ENCODE measurements at places on chromosomes 1 and 21. TPM values are rescaled to one million over a fixed set of nuclear protein-coding genes. Genes with fewer than 3 reads are reported as not detected.

The RAB42 gene
- total RNA-seq = 2.1 TPM

DNA sequence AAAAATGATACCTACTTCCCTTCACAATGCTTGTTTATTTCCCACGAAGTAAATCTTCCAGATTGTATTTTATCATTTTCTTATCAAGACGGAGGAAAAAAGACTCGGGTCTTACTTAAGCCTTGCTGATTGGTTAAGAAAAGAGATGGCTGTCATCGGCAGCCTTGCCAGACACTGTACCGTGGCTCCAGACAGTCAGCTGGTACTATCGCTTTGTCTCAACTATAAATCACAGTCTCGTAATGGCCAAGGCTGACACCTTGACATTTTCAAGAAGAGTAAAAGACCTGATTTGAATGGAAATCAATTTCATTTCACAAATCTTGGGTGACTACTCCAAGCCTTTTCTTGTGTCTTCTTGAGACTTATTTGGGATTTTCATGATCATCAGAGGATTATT lies 868.0 kb downstream of the USP25 start:
- H3K4me1 ChIP-seq = no peaks in the 10 kb centered on the region
- H3K27me3 ChIP-seq = no peaks in the 10 kb centered on the region
- peaks cover 2% of the 10 kb centered on the region for H3K36me3 ChIP-seq
- no peak for DNase-seq
- no peak overlapping the region for H3K27ac ChIP-seq

DNA sequence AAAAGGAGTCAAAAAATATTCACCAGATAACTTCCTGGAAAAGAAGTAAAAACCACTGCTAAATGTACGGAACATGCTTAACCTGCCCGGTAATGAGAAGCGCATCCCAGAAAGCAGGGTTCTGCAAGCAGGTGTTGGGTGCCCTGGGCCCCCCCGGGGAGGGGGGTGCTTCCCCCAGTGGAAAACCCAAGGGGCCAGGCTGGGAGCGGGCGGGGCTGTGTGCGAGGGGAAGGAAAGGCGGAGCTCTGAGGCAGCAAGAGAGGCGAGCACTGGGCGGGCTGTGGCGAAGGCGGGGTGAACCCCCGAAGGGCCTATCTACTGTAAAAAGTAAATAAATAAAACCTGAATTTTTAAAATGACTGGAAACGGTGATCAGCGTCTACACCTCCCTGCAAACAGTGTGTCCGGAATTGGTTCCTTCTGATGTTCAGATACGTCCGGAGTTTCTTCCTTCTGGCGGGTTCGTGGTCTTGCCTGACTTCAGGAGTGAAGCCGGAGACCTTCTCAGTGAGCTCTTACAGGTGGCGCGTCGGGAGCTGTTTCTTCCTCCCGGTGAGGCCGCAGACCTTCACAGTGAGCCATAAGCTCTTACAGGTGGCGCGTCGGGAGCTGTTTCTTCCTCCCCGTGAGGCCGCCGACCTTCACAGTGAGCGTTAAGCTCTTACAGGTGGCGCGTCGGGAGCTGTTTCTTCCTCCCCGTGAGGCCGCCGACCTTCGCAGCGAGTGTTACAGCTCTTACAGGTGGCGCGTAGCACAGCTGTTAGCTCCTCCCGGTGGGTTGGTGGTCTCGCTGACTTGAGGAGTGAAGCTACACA lies 13.4 kb downstream of the FTCD start:
- no peak overlapping the region for H3K27ac ChIP-seq
- H3K4me3 ChIP-seq = no peak overlapping the region

DNA sequence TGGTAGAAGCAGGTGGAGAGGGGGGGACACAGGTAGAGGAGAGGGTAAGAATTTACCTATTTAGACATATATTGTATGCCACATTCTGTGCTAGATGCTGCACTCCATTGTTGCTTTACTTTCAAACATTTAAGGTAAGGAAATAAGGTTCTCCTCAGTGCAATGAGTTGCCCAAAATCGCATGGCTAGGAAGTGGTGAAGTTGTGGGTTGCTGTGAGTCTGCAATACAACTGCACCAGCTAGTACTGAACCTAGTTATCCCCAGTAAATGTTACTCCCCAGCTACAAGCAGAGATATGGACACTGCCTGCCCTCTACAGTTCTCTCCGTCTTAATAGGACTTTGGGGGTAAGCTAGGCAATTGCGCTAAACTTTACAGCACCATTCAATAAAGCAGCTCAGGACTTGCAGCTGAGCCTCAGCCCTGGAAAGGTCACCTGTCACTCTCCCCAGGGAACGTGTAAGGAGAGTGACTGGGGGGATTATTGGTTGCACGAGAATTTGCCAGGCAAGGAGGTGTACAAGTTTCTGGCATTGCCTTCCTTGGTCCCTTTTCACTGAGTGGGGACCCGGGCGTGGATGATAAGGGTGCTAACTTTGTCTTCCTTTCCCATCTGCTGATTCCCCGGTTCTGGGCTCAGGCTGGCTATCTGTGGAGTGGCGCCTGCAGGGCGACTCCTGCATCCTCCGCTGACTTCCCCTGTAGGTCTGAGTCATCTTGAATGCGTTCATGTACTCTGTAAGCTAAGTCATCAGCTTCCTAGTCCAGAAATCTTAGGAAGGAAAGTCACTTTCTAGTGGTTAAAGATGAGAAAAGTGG lies 71.3 kb upstream of the CNTN2 start:
- peaks cover 10% of the 10 kb centered on the region for H3K27me3 ChIP-seq
- peaks cover 3% of the 10 kb centered on the region for H3K4me1 ChIP-seq
- H3K36me3 ChIP-seq = no peaks in the 10 kb centered on the region
- no peak overlapping the region for H3K27ac ChIP-seq
- H3K4me3 ChIP-seq = no peak overlapping the region

GRCh38 chr1:42917241-42917495 lies 41.5 kb downstream of the SLC2A1 start:
- H3K27me3 ChIP-seq = no peaks in the 10 kb centered on the region
- H3K4me3 ChIP-seq = no peak overlapping the region
- H3K36me3 ChIP-seq = no peaks in the 10 kb centered on the region
- no peak overlapping the region for H3K27ac ChIP-seq
- H3K4me1 ChIP-seq = no peaks in the 10 kb centered on the region
- DNase-seq = no peak

DNA sequence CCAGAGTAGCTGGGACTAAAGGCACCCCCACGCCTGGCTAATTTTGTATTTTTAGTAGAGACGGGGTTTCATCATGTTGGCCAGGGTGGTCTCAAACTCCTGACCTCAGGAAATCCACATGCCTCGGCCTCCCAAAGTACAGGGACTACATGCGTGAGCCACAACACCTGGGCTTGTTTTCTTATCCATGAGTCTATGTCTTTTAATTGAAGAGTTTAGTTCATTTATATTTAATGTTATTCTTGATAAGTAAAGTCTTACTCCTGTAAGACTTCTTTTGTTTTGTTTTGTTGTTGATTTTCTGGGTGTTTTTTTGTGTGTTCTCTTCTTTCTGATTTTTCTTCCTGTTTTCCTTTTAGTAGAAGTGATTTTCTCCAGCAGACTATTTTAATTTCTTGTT lies 621.0 kb downstream of the LTN1 start:
- H3K4me3 ChIP-seq = no peak overlapping the region
- DNase-seq = no peak
- no peak overlapping the region for H3K27ac ChIP-seq
- H3K4me1 ChIP-seq = peaks cover 7% of the 10 kb centered on the region
- H3K36me3 ChIP-seq = no peaks in the 10 kb centered on the region
- H3K27me3 ChIP-seq = no peaks in the 10 kb centered on the region

DNA sequence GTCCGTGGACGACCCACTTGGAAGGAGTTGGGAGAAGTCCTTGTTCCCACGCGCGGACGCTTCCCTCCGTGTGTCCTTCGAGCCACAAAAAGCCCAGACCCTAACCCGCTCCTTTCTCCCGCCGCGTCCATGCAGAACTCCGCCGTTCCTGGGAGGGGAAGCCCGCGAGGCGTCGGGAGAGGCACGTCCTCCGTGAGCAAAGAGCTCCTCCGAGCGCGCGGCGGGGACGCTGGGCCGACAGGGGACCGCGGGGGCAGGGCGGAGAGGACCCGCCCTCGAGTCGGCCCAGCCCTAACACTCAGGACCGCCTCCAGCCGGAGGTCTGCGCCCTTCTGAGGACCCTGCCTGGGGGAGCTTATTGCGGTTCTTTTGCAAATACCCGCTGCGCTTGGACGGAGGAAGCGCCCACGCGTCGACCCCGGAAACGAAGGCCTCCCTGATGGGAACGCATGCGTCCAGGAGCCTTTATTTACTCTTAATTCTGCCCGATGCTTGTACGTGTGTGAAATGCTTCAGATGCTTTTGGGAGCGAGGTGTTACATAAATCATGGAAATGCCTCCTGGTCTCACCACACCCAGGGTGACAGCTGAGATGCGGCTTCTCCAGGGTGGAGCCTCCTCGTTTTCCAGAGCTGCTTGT lies 32.4 kb downstream of the PRMT2 start:
- peaks cover 32% of the 10 kb centered on the region for H3K27me3 ChIP-seq
- H3K4me1 ChIP-seq = peaks cover 2% of the 10 kb centered on the region
- H3K27ac ChIP-seq = no peak overlapping the region
- peak overlapping the region; percentile 75 for H3K4me3 ChIP-seq

- H3K27me3 ChIP-seq = no peaks in the 10 kb centered on the region
- H3K36me3 ChIP-seq = peaks cover 4% of the 10 kb centered on the region
- H3K27ac ChIP-seq = peak overlapping the region; percentile 97
- no peak for DNase-seq
- no peak overlapping the region for H3K4me3 ChIP-seq
- peaks cover 40% of the 10 kb centered on the region for H3K4me1 ChIP-seq
These were observed 26.9 kb downstream of the KIRREL1 start for GRCh38 chr1:158020259-158020885.

- peaks cover 17% of the 10 kb centered on the region for H3K27me3 ChIP-seq
- peaks cover 21% of the 10 kb centered on the region for H3K4me1 ChIP-seq
- H3K27ac ChIP-seq = no peak overlapping the region
- no peak for DNase-seq
- H3K36me3 ChIP-seq = no peaks in the 10 kb centered on the region
These were observed 79.0 kb upstream of the JUN start for GRCh38 chr1:58862728-58863385.

DNA sequence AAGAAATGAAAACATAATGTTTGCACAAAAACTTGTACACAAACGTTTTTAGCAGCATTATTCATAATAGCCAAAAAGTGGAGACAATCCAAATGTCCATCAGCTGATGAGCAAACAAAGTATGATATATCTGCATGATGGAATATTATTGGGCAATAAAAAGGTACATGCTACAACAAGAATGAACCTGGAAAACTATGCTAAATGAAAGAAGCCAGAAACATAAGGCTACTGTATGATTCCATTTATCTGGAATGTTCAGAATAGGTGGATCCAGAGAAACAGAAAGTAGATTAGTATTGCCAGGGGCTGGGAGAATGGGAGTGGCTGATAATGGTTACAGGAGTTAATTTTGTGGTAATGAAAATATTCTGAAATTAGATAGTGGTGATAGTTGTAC lies 19.0 kb downstream of the FBXO28 start:
- no peak for DNase-seq
- H3K27me3 ChIP-seq = no peaks in the 10 kb centered on the region
- H3K4me3 ChIP-seq = no peak overlapping the region
- H3K4me1 ChIP-seq = no peaks in the 10 kb centered on the region

DNA sequence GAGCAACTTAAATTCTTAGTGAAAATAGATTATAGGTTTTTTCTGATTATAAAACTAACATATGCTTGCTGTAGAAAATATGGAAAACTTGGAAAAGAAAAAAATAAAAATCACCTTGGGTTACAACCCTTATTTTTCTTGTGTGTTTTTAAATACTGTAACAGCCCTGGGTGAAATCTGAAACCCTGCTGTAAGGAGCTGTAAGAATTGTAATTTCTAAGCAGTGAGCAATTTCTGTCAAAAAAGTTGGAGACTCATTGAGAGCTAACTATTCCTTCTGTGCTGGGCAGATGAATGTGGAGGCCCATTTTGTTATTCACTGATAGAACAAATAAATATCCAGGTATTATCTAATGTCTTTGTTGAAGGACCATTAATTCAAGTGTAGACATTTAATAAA lies 42.6 kb downstream of the ADCY10 start:
- peaks cover 25% of the 10 kb centered on the region for H3K4me1 ChIP-seq
- H3K36me3 ChIP-seq = no peaks in the 10 kb centered on the region
- no peak for DNase-seq
- H3K27me3 ChIP-seq = no peaks in the 10 kb centered on the region
- H3K4me3 ChIP-seq = no peak overlapping the region

DNA sequence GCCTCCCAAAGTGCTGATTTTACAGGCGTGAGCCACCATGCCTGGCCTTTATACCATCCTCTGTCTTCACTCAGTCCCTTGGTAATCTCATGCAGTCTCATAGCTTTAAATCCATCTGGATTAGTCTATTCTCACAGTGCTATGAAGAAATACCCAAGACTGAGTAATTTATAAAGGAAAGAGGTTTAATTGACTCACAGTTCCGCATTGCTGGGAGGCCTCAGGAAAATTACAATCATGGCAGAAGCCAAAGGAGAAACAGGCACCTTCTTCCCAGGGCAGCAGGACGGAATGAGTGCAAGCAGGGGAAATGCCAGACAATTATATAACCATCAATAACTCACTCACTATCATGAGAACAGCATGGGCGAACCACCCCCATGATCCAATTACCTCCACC lies 49.1 kb upstream of the CPLANE2 start:
- H3K36me3 ChIP-seq = peaks cover 13% of the 10 kb centered on the region
- peaks cover 7% of the 10 kb centered on the region for H3K4me1 ChIP-seq
- no peaks in the 10 kb centered on the region for H3K27me3 ChIP-seq
- no peak overlapping the region for H3K27ac ChIP-seq

Data from progenitor cell of endocrine pancreas (in vitro differentiated cells).